ENCODE measurements at places on chromosomes 6 and 20. TPM values are rescaled to one million over a fixed set of nuclear protein-coding genes. Genes with fewer than 3 reads are reported as not detected.

Gene TRAPPC3L
- polyA plus RNA-seq, result 0.13 TPM

Gene MDFI
- 22.9 TPM for polyA plus RNA-seq

Gene CAP2
- 1.9 TPM for polyA plus RNA-seq

Gene TBC1D32
- polyA plus RNA-seq, result 1.7 TPM

Gene STK35
- 16.4 TPM for polyA plus RNA-seq

Gene ABHD16B
- polyA plus RNA-seq, result not detected

Gene TNFAIP3
- 30.6 TPM for polyA plus RNA-seq

Gene BPIFB3
- not detected for polyA plus RNA-seq

Gene RGL2
- 69.8 TPM for polyA plus RNA-seq

Gene PAX1
- polyA plus RNA-seq, result not detected

Gene ENPP1
- polyA plus RNA-seq, result 11.4 TPM

Gene GJA1
- 3.0 TPM for polyA plus RNA-seq

Gene TMEM244
- polyA plus RNA-seq, result not detected

Gene MATN4
- not detected for polyA plus RNA-seq

Gene LTA
- 0.24 TPM for polyA plus RNA-seq

Gene COL9A3
- polyA plus RNA-seq, result 5.1 TPM

Gene CPXM1
- 13.9 TPM for polyA plus RNA-seq

Gene IL17F
- 1.2 TPM for polyA plus RNA-seq

Gene TFAP2C
- not detected for polyA plus RNA-seq

Gene KIAA1755
- polyA plus RNA-seq, result 1.7 TPM

Gene CRIP3
- 2.3 TPM for polyA plus RNA-seq

Gene HLA-DQB2
- 0.09 TPM for polyA plus RNA-seq

Gene BPIFB2
- not detected for polyA plus RNA-seq

Gene MLIP
- 3.6 TPM for polyA plus RNA-seq

Gene TRIM15
- polyA plus RNA-seq, result 43.0 TPM

Gene MYLK4
- under 0.01 TPM for polyA plus RNA-seq

Gene VSX1
- not detected for polyA plus RNA-seq

Gene PRPH2
- 0.92 TPM for polyA plus RNA-seq

Gene PLTP
- polyA plus RNA-seq, result 67.4 TPM

Gene TDRD6
- polyA plus RNA-seq, result not detected

Gene SPAG4
- 0.96 TPM for polyA plus RNA-seq

Gene ANKRD66
- polyA plus RNA-seq, result not detected

Gene NPEPL1
- 30.4 TPM for polyA plus RNA-seq

Gene POPDC3
- polyA plus RNA-seq, result 0.21 TPM

Gene FAXC
- not detected for polyA plus RNA-seq

Gene C4B
- polyA plus RNA-seq, result 87.6 TPM

Gene SPEF1
- 0.06 TPM for polyA plus RNA-seq

Gene KCNK5
- 29.9 TPM for polyA plus RNA-seq

Gene VARS1
- 42.4 TPM for polyA plus RNA-seq

Gene FAM83C
- polyA plus RNA-seq, result not detected

Gene EDN3
- polyA plus RNA-seq, result 58.4 TPM
